NCI-H1930 (cell line): ENCODE measurements at places on chromosomes 2 and 18.

GRCh38 chr18:3472681-3473544 is 22.9 kb downstream of the TGIF1 start:
- DNase-seq = no peak

GRCh38 chr2:217803653-217803960 is 199.2 kb downstream of the TNS1 start:
- no peak for DNase-seq

- no peak for DNase-seq
Observed at GRCh38 chr18:9742524-9743131, 34.5 kb downstream of the RAB31 start.

DNA sequence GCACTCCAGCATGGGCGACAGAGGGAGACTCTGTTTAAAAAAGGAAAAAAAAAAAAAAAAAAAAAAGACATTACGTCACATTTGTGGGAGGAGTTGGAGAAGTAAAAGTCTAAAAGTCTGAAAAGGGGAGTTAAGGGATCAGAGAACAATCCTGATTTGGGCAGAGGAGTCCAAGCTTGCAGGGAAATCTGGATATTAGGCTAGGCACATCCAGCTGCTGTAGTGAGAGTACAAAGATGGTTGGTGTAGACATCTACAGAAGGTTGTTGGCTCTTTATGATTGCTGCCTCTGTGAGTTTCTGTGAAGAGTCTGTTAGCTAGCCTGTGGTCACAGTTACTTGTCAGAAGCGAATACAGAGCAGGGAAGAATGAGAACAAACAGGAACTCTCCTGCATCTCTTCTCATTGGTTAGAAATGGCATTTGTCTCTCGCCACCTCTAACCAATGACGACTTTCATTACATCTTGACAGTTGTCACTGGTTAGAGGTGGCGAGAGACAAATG is 3.3 kb upstream of the OSBPL6 start:
- no peak for DNase-seq

- DNase-seq = no peak
Observed at GRCh38 chr2:127575185-127575765, 39.8 kb downstream of the MYO7B start.
